Fibroblast of the aortic adventitia (primary cell): ENCODE measurements at places on chromosomes 5 and 9.

- DNase-seq = no peak
Measured at GRCh38 chr5:91243286-91243685, 139.8 kb downstream of the ARRDC3 start.

GRCh38 chr5:115388240-115388639 is 91.8 kb upstream of the CCDC112 start:
- DNase-seq = no peak

- DNase-seq = no peak
Measured at GRCh38 chr9:114301798-114302565, 20.9 kb upstream of the ORM1 start.

DNA sequence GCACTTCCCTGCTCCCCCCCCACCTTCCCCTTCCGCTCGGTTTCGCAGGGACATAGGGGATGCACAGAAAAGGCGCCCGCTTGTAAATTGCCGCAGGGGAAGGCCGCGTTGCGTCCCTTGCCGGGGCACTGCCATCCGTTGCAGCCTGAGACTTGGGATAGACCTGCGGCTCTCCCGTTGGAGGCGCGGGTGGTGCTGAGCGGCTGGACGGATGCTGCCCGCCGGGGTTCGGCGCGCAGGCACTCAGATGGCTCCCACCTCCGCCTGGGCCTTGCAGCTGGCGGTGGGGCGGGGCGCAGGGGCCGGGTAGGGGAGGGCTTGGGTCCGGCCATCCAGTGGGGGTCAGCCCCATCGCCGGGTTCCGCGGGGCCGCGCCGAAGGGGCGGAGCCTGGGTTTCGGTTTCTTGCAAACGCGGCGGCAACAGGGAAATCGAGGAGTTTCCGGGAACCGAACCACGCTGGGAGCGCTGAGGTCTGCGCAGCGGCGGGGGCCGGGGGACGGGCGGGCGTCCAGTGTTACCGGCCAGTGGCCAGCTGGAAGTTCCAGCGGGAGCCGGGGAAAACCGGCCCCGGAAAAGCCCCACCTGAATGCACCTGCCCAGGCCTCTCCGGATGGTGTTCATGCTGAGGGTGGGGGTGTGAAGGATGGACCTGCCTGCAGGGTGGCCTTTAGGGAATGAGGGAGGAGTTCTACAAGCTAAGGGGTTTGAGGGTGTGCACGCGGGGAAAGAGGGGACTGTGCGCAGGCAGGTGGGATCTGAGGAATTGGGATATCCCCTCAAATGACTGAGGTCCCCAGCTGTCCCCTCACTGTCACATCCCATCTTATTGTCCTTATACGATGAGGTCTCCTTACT is 6.3 kb upstream of the IRF1 start:
- peak; percentile 83 for DNase-seq

DNA sequence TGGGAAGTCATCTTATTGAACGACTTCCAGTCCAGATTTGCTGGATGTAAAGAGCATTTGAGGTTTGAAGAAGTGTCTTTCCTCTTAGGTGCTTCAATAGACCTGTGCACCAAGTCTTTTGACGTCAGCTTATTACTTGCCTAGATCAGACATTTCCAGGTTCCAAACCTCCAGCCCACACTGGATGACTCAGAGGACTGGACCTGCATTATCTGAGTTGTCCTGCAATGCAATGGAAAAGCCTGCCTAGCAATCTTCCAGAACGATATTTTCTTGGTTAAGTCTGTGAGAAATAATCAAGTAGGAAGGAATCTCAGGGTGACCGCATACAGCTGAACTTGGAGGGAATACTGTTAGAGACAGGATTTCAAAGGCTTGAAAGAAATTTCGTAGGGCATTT is 147.2 kb upstream of the MOCS2 start:
- DNase-seq = peak; percentile 95

GRCh38 chr5:141596867-141597266 is 21.9 kb downstream of the DIAPH1 start:
- no peak for DNase-seq

DNA sequence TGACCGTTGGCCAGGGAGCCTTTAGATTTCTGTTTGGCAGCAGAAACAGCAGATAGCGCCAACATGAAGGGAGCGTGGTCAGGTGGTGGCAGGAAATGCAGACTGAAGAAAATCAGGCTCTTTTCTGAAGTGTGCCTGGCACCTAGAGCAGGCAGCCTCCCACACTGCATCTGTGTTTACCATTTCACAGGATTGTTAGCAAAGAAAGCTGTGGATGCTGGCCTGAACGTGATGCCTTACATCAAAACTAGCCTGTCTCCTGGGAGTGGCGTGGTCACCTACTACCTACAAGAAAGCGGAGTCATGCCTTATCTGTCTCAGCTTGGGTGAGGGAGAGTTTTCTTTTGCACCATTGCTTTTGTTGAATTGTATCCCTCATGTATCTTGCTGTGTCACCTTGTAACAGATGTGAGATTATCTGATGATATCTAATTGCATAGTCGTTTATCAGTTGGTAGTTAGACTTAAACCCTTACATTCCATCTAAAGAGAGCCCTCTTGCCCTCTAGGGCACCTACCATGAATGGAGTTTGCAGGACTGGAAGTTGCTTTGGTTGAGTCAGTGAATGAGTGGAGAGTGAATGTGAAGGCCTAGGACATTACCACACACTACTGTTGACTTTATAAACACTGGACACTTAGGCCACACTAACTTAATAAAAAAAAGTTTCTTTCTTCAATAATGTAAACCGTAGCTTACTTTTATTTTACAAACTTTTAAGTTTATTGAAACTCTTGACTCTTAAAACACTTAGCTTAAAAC is 42.8 kb downstream of the ACO1 start:
- DNase-seq = peak; percentile 25
